CD4-positive, alpha-beta T cell treated with Interleukin-15 for 4 hours (primary cell): ENCODE measurements at places on chromosomes 11 and 22.
A peak's percentile ranks its signal among the peaks of the same experiment; 100 is the strongest.

GRCh38 chr22:44496844-44497217, 1.2 kb downstream of the RTL6 start:
- no peak for DNase-seq

DNA sequence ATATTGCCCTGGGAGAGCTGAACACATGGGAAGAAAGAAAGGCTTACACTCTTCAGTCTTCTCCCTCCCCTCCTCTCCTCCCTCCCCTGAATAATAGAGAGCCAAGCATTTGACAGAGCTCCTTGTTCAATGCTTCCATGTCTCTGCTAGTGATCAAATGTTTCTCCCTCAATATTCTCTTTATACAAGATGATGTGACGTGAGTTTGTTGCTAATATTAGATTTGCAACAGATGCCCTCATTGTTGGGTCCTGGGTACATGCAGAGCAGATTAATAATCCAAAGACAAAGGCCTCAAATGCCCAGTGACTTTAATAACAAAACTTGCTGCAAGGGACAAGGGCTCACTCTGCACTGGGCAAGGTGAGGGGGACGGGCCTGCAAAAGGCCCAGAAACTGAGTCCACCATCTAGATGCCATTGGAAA, 7.1 kb upstream of the ENDOD1 start:
- DNase-seq = no peak

GRCh38 chr22:36762687-36763260, 13.1 kb downstream of the IFT27 start:
- no peak for DNase-seq

GRCh38 chr22:42895087-42895486, 38.0 kb upstream of the ARFGAP3 start:
- DNase-seq = peak; percentile 28

DNA sequence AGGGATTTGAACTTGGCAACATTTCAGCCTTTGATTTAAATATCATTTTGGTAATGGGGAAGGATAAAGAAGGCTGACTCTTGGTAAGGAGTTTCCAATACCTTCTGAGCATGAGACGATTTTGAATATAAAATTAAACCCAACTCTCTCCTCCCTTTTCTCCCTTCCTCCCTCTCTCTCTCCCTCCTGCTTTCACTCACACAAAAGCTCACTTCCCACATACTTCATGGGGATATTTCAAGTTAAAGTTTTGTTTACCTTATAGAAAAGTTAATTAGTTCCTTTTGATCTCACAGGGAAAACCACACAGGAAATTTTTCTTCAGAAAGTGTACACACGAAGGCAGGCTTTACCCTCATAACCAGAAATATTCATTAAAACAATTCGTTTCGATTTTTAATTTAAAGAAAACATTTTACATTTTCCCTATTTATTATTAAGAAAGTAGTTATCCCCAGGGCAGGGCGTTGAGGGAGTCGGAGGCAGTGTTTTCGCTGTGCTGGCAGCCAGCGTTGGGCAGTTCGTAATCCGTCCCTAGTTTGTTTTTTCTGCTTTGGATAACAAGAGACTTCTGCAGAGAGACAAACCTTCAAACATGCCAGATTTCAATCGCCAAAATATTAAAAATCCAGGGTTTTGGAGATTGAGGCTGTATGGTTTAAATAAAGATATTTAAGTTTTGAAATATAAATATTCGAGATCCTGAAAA, 25.3 kb upstream of the ALX4 start:
- DNase-seq = no peak
